Kidney epithelial cell (primary cell): ENCODE measurements at places on chromosomes 7 and 10. TPM values are rescaled to one million over a fixed set of nuclear protein-coding genes. Genes with fewer than 3 reads are reported as not detected.

Gene CHST3
- total RNA-seq = 48.6 and 54.2 TPM in 2 replicates

Gene AGR3
- total RNA-seq = not detected in 2 replicates

Gene PCBD1
- total RNA-seq = 72.9 and 92.2 TPM in 2 replicates

Gene SKIDA1
- 0.27 and 1.5 TPM in 2 replicates for total RNA-seq

Gene DLG5
- total RNA-seq = 35.9 and 42.1 TPM in 2 replicates

Gene UPP1
- total RNA-seq = 421 and 429 TPM in 2 replicates
